ENCODE measurements at places on chromosomes 7 and 10.

DNA sequence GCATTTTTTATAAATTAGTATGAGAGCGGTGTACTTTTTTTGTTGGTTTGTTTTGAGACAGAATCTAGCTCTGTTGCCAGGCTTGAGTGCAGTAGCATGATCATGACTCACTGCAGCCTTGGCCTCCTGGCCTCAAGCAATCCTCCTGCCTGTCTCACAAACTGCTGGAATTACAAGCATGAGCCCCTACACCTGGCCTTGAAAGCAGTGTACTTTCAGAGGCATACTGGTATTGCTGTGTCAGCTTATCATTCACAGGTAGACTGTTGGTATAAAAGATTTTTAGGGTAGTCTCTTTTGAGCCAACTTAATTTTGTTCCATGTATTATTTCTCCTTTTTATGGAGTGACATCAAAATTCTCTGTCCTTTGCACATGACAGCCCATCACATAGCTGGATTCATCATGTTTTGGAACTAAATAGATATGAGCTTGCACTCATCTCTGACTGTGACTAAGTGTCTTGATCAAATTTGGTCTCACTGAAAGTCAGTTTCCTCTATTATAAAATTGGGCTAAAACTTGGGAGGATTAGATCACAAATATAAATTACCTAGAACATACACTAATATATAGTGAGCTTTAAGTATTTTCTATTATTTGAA, 12.4 kb downstream of the GNAT3 start:
- no peak for DNase-seq

DNA sequence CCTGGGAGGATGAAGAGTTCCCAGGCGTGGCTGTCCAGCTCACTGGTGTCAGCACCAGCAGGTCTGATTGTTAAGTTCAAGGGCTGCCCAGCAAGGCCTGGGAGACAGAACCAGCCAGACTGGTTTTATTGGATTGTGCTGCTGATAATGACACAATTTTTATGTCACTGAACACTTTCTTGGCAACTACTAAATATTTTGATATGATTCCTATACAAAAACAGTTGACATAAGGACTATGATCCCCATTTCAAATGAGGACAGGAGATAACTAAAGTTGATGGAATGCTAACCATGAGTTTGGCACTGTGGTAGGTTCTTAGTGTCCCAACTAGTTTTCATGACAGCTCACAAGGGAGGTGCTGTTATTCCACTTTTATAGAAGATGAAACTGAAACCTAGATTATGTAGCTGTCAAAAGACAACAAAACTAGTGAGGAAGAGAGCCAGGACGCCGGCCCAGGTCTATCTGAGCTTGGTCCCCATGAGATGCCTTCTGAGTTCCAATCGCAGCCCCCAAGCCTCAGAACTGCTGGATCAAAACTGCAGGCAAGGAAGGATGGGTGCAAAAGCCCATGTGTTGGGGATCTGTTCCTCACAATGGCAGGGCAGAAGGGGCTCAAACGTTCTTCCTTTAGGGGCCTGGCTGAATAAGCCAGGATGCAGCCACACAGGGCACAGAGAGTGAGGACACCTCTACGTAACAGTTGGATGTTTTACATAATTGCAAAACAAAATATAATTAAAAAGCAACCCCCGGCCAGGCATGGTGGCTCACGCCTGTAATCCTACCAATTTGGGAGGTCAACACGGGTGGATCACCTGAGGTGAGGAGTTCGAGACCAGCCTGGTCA, 52.8 kb downstream of the COBL start:
- DNase-seq, result no peak

- no peak for DNase-seq
Observed at GRCh38 chr7:132155715-132156114, 420.6 kb downstream of the PLXNA4 start.

GRCh38 chr7:43387932-43388331, 195.0 kb upstream of the STK17A start:
- DNase-seq, result no peak

DNA sequence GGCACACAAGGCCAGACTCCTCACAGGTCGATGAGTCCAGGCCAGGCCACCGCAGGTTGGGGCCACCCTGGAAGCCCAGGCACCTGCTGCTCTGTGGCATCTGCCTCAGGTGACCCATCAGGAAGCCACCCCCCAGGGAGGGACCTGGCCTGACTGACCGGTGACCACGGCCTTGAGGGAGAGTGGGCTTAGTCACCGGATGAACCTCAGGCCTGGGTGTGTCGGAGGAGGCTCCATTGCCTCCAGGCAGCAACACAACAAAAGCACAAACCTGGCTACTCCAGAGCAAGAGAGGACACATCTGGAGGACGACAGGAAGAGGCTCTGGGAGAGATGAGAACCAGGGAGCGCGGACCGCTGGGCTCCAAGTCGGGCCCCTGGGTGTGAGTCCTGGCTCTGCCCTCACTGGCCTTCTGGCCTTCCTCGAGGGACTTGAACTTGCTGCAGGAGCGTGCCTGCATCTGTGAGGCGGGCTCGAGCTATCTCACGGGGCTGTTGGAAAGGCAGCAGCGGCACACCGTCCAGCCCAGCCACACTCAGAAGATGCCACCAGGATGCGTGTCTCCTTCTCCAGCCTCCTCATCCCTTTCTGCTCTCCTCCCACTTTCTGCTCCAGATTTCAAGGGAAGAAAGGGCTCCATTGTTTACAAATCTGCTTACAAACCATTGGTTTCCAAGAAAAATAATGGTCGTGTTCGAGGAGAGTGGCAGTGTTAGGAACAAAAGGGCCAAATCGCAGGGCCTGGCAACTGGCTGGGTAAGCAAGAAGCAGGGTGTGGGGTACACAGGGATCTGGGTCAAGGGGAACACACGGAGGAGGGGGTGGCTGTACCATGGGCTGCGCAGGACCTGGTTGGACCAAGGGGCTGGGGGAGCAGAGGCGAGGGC, 152.9 kb downstream of the ADAM12 start:
- no peak for DNase-seq

- DNase-seq, result no peak
Observed at GRCh38 chr7:29405891-29406290, 157.7 kb upstream of the PRR15 start.

DNA sequence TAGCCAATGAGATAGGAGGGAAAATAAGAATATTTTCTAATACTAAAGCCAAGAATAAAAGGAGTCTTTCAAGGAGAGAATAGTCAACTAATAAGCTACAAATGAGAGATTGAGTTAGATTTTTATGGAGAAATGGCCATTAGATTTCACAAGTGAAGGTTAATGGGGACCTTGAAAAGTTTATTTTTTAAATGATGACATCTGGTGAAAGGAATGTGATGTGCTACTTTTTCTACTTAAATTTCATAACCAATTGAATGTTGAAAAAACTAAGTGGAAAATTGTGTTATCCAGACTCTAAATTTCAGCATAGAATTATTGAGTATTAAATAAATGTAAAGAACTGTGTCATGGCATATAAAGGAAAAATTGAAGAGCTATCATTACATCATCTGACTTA, 125.7 kb downstream of the TSPAN12 start:
- DNase-seq, result no peak

- DNase-seq, result no peak
Observed at GRCh38 chr10:24340446-24340845, 131.5 kb downstream of the KIAA1217 start.

DNA sequence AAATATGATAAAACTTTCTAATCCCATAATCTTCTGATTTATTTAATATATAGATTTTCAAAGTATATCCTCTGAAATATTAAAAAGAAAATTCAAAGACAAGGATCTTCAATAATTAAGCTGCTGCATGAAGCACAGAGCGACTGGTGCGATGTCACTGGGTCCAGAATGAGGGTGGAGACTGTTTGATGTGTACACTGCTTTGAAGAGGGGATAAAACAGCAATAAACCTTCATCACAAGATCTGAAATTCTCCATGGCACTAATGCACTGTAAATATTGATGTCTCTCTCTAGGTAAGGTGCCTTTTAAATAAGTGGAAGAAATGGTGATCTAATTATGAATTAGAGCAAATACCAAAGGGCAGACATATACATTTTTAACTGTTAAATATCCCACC, 337.8 kb downstream of the PARD3 start:
- DNase-seq, result no peak

GRCh38 chr7:50246551-50246950, 58.0 kb upstream of the IKZF1 start:
- no peak for DNase-seq

GRCh38 chr7:132065193-132065988, 509.0 kb upstream of the PODXL start:
- no peak for DNase-seq

DNA sequence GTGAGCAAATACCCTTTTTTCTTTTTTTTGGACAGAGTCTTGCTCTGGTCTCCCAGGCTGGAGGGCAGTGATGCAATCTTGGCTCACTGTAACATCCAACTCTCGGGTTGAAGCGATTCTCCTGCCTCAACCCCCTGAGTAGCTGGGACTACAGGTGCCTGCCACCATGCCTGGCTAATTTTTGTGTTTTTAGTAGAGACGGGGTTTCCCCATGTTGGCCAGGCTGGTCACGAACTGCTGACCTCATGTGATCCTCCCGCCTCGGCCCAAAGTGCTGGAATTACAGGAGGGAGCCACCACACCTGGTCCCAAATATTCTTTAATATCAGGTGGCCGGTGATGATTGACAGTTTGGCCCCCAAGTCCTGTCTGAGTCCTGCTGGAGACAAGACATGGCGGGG, 6.6 kb downstream of the LAT2 start:
- DNase-seq, result no peak

DNA sequence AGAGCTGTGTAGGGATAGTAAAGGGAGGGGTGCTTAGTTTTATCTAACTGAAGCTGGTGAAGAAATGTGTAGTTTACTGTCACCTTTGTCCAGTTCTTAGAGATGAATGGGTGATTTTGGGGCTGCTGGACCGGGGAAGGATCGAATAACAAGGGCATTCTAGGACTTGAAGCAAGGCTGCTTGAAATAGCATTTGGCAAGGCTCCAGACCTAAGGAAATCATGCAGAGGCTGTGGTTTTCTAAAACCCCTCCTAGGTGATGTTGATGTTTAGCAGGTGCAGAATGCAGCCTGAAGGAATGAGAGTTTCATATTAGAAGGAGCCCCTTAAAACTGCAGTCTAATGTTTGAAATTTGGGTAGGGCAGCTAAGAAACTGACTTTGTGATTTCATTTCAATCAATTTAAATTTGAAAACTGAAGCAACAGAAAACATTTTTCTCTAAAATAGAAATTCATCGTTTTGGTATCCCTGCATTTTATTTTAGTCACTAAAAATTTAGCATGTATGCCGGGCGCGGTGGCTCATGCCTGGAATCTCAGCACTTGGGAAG, 68.5 kb downstream of the TET1 start:
- DNase-seq, result no peak

- no peak for DNase-seq
Observed at GRCh38 chr10:50432211-50433009, 181.1 kb upstream of the ASAH2 start.

GRCh38 chr10:54065106-54065505, 735.9 kb downstream of the PCDH15 start:
- DNase-seq, result no peak

DNA sequence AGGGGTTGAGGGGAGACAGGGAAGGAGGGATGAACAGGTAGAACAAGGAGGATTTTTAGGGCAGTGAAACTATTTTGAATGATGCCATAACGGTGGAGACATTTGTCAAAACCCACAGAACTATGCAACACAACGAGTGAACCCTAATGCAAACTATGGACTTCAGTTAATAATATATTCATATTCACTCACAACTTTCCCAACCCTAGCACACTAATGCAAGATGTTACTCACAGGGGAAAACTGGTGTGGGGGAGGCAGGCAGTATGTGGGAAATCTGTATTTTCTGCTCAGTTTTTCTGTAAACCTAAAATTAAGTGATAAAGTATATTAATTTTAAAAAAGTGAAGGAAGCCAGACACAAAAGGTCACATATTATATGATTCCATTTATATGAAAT, 17.3 kb downstream of the GNA12 start:
- DNase-seq, result no peak

DNA sequence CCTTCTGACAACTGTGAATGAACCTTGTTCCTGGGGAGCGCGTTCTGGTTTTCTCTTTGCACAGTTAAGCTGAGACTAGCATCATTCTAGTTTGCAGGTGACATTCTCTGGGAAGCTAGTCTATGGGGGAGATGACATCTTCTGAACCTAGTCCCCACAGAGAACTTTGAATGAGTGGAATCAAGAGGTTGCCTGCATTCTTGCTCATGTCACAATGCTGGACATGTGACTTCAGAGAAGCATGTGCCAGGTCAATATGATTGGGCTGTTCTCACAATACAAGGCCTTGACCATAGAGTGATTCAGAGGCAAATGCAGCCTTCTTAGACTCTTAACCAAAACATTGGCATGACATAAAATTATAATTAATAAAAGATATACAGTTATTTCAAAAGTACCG, 22.1 kb downstream of the KLLN start:
- DNase-seq, result no peak

- no peak for DNase-seq
Observed at GRCh38 chr10:95445223-95445836, 115.8 kb downstream of the SORBS1 start.

- no peak for DNase-seq
Observed at GRCh38 chr7:133052401-133052756, 29.5 kb downstream of the CHCHD3 start.

DNA sequence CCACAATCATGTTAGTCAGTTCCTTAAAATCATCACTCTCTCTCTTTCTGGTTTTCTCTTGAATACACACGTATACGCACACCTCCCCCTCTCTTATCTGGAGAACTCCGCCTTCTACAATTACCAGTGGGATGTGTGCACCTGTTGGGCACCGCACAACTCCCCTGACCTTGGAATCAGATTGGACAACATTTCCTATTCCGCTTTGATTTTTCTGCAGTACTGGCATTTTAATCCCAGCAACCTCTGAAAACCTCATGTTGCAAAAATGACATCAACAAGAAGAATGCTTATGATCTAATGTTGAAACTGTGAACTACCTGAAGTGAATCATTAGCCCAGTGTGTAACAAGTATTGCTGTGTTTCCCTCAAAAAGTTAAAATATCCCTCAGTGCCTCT, 109.6 kb downstream of the KIAA1217 start:
- DNase-seq, result no peak

DNA sequence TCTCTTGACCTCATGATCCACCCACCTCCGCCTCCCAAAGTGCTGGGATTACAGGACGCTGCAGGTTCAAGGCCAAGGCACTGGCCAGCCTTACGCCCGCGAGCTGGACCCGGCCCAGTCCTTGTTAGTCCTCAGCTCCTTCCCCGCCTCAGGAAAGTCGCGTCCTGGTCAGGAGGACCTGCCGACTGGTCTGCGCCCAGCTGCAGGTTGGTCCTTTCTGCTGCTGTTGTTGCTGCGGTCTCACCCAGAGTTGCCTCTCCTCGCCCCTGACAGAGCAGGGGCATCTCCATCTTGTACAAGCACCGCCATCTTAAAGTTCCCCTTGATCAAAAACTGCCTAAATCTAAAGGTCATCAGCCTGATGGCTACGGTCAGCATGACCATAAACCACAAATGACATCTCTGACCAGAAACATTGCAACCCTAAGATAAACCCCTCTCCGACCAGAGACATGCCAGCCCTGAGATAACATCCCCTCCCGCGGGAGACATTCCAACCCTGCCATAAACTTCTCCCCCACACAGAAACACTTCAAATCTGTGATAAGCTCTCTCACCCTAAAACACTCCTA, 13.9 kb upstream of the BMS1 start:
- no peak for DNase-seq
